HTR-8/SVneo (cell line): ENCODE measurements at places on chromosomes 5 and 9.

- no peak for DNase-seq
Measured at GRCh38 chr9:117354244-117354847, 60.5 kb downstream of the ASTN2 start.

- DNase-seq = no peak
Measured at GRCh38 chr5:12690361-12690760, 786.1 kb upstream of the CTNND2 start.

GRCh38 chr9:34505370-34506120 is 17.2 kb downstream of the ENHO start:
- DNase-seq = no peak

DNA sequence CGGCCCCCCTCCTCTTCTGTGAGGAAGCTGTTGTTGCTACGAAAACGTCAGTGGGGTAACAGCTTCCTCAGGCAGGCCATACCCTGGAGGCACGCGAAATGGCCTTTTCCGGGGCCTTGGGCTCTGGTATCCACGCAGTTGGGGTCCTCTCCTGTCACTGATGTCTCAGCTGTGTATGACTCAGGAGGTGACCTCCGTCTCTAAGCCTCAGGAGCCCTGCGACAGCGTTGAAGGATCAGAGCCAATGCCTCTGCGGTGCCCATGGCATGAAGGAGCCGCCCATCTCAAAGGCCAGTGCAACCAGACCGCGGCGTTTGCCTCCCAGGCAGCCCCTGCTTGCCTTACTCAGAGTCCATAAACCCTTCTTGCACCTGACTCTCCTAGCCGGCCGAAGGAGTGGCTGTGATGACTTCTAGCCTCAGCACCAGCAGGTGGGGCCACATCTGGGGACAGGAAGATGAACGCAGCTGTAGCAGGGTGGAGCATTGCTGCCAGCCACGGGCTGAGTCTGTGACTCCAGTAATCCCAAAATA is 1.0 kb upstream of the MXD3 start:
- DNase-seq = peak; percentile 48

GRCh38 chr5:114857941-114858551 is 311.7 kb downstream of the TRIM36 start:
- no peak for DNase-seq

GRCh38 chr9:99823681-99824377 is 2.1 kb downstream of the NR4A3 start:
- DNase-seq = peak; percentile 17

DNA sequence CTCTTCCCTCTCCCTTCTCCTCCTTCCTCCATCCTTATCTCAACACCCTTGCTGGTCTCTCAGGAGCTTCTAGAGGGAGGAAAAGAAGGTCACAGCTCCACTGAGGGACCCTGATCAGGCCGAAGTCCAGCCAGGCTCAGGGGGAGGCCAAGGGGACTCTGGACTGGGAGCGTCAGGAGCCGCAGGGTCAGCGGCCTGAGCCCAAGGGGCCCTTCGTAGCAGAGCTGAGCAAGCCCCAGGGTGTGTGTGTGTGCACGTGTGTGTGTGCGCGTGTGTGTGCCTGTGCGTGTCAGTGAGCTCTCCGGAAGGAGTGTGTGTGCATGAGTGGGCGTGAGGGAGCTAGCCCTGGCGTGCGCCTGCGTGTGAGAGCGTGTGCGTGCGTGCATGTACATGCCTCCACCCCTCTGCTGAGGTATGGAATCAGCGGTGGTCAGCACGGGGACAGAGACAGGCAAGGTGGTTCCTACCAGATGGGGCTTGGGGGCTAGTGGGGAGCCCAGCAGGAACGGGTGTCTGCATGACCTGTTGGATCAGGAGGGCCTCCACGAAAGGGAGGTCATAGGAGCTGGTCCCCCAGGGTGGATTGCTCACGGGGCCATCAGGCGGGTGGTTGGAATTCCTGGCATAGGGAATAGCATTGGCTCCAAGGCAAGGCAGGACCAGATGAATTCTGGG is 10.0 kb upstream of the AGPAT2 start:
- DNase-seq = no peak

- DNase-seq = peak; percentile 1
Measured at GRCh38 chr9:15738011-15738410, 185.2 kb downstream of the CCDC171 start.

DNA sequence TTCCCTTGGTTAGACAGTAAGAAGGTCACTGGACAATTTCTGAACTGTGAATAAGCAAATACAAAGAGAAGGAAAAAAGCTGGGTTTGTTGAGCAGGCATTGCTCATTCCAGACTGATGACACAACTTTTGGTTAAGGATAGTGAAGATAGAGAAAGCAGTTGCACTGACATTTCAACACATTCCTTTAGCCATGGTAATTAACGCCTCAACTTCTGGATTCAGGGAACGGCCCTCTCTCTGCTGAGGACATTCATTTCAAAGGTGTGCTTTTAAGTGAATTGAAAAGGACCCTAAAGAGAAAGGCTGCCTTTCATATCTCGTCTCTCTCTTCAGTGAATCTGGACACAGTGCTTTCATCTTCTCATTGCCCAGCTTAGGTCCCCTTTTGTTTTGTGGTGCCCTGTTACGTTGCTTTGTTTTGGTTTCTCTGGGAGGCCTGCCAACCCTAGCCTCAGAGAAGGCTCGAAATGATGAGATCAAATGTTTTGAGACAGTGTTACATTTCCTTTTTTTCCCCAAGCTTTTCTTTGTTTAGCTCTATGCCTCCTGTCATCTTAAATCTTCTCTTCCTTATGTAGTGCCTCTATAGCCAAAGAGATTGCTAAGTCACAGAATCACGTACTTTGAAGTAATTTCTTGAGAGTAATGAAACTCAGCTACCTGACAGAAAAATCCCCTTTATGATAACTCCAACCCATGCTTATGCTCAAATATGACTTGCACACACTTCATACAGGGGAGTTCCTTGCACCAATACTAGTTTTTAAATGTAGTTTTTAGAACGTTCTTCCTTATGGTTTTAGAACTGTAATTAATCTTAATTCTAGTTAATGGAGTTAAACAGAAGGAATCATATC is 94.4 kb upstream of the IFNE start:
- DNase-seq = peak; percentile 31

DNA sequence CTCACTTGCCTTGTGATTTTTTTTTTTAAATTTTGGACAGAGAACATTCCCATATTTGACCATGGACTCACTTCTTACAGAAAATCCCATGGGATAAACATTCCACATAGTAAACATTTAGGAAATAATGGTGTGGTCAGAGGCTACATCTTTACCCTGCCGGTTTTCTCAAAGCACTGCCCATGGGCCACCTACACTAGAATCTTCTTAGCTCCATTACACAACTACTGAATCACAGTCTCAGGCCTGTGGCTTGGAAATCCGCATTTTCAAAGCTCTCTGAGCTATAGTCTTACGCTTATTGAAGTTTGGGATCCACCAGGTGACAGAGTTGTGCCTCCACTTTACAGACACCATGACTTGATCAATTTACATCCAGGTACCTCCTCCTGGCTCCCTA is 39.4 kb downstream of the ALG2 start:
- no peak for DNase-seq

DNA sequence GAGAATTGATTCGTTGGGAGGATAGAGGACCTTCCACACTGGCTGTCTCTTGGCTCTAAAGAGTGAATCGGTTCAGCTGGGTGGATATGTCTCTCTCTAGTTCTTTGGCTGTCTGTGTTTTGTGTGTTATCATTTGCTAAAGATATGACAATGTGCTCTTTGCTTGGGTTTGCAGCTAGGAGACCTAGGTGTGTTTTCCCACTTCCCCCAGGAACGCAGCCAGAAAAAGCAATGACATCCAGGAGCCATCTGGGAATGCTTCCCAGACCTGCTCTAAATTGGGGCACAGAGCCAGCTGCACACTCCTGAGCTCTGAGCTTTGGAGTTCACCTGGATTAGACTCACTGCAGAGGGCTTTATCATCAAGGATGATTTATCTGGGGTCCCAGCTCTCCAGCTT is 12.8 kb upstream of the PDZD2 start:
- no peak for DNase-seq

DNA sequence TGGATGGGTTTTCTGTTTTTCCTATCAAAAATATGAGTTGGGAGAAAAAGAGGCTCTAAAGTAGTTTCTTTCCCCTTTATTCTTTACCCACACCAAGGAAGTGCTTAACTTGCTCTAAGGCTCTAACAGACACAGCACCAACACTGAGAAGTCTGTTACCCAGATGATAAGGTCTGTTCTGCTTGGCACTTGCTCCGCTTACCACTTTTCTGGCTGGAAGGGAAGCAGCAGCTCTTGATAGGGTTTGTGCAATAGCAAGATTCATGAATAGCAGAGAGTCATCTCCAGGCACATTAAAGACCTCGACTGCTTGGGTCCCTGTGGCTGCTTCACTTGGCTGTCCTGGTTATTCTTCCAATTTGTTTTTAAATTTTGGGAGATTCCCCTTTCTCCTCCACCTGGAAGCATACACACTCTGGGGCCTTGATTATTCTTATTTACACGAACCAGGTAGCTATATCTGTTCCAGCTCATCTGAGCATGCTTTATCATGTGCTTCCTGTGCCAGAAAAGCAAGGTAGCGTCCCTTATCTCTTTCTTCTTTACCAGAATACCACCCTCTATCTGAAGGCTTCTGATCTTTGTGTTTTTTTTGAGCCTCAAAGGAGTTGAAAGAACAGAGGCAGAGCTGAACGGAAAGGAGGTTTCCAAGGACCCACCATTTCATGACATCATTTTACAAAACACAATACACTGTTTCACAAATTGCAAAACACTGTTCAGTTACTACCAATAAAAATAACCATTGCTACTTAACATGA is 24.8 kb downstream of the PPP3R2 start:
- DNase-seq = no peak

GRCh38 chr5:87551911-87552310 is 139.2 kb upstream of the CCNH start:
- DNase-seq = no peak

DNA sequence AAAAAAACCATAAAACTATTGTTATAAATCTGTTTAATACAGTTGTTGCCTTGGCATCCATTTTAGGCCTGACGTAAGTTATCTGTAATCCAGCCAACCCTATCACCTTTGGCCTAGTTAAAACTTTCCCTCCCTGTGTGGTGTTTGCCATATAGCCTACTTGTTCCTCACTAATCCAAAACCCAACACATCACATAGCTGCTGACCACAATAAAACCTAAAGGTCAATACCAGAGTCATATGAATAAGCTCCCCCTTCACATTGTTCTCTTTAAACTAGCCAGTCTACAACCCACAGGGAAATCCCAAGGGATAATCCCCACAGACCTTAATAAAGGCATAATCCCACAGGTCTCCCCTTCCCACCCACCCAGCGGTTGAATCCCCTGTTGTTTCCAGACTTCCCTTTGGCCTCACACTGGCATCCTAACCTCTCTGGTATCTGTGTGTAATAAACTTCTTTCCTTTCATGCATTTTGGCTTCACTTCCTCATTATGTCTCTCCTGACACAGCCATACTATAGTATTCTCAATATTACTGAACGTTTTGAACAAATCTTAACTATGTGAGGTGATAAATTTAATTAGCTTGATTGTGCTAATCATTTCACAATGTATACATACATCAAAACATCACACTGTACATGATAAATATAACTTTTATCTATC is 50.8 kb downstream of the DTWD2 start:
- DNase-seq = no peak

DNA sequence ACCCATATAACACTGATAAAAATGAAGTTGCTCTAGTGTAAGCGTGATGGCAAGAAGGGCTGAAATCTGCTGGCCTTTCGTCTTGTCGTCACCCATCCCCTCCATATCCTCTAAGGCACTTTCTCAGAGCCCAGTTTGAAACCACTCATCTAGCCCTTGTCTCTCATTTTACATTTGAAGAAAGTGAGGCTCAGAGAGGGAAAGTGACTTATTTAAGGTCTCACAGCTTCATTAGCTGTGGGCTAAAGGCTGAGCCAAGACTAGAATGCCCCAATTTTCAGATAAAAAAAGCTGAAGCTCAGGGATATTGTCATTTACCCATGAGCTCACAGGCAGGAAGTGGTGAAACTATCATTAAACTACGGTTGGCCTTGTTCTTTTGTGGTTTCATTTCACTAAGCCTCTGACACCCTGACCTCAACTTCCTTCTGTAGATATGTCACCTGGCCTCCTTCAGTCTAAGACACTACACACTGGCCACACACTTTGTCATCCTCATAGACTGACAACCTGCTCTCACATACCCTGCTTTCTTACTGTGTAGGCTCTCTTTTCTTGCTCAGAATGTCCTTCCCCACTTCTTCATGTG is 176.7 kb upstream of the DMAC1 start:
- no peak for DNase-seq

DNA sequence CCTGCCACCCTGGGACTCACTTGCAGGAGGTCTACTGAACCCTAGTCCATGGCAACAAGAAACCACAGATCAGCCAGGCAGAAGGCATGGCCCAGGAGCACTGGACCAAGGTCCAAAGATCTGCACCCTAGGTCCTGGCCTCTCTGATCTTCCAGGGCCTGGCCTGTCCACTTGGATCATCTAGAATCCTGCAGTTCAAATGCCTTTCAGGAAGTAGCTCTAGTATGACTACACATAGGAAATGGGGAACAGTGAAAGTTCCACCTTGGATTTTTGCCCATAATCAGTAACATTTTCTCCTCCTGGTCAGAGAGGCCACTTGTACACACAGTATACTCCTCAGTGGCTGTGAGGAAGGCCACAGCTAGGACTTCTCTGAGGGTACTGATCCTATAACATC is 11.5 kb downstream of the ANXA6 start:
- no peak for DNase-seq

GRCh38 chr5:85159395-85159794 is 774.7 kb upstream of the EDIL3 start:
- no peak for DNase-seq

- DNase-seq = no peak
Measured at GRCh38 chr5:81359108-81359507, 34.8 kb downstream of the ACOT12 start.

- no peak for DNase-seq
Measured at GRCh38 chr5:175133185-175133584, 310.8 kb downstream of the DRD1 start.

DNA sequence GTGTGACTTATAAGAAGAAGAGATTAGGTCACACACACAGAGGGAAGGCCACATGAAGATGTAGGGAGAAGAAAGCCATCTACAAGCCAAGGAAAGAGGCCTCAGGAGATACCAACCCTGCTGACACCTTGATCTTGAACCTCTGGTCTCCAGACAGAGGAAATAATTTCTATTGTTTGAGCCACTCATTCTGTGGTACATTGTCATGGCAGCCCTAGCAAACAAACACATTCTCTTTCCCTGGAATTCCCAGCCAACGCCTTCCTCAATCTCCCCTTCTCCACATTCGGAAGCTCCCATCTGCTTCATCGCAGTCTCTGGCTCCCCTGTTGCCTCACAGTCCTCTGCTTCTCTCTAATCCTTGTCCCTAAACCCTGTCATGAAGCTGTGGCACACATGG is 16.7 kb downstream of the PTGS1 start:
- DNase-seq = no peak
